ENCODE measurements at places on chromosomes 13 and 19.

- no peak overlapping the region for H3K27ac ChIP-seq
- DNase-seq, result no peak
- H3K27me3 ChIP-seq, result no peaks in the 10 kb centered on the region
- H3K36me3 ChIP-seq, result no peaks in the 10 kb centered on the region
- no peaks in the 10 kb centered on the region for H3K4me1 ChIP-seq
Observed at GRCh38 chr13:81771951-81772350, 1431.0 kb upstream of the SPRY2 start.

DNA sequence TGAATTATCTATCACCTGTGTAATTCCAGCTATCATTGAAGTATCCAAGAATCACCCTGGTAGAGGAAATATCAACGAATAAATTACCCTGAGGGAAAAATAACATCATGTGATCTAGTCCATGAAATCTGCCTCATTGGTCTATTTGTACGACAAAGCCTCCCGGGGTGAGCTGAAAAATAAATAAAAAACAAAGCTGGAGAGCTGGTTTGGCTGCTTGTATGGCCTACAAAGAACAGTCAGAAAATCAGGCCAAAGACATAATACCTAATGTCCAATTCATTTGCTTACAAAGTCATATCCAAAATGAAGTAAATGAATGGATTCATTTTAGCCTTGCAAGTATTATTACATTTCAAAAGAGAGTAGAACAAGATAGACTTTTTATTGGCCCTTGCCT, 449.9 kb downstream of the KLF12 start:
- H3K4me3 ChIP-seq, result no peak overlapping the region
- H3K27ac ChIP-seq, result no peak overlapping the region
- no peaks in the 10 kb centered on the region for H3K27me3 ChIP-seq
- no peaks in the 10 kb centered on the region for H3K36me3 ChIP-seq

- peaks cover 32% of the 10 kb centered on the region for H3K36me3 ChIP-seq
- H3K4me3 ChIP-seq, result no peak overlapping the region
- DNase-seq, result no peak
Observed at GRCh38 chr19:54207983-54208783, 7.5 kb downstream of the RPS9 start.

DNA sequence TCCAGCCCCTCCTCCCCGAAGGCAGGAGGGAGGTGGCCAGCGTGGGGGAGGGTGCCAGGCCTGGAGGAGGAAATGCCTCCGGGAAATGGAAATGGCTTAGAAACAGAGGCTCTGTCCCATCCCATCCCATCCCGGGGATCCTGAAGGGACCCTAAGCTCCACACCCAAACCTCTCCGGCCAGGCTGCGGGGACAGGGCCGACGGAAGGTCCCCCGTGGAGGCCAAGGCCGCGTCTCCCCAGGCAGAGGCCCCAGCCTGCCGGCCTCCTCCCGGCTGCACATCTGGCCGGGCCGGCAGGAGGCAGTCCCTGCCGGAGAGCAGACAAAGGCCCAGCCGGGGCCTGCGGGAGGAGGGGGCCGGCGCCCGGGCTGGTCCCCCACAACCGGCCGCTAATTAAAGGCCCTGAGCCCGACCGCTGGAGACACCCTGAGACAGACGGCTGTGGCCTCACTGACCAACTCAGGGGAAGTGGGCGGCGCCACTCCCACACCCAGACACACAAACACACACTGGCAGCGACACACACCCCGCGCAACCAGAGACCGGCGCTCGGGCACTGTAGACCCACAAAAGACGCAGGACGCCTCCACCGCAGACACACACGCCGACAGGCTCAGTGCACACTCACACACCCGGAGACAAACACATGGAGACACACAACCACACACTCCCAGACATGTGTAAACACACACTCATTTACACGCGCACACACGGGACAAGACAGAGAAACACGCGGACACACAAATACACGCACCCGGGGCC, 1.1 kb downstream of the ADAMTS10 start:
- H3K4me1 ChIP-seq, result no peaks in the 10 kb centered on the region
- H3K36me3 ChIP-seq, result no peaks in the 10 kb centered on the region
- DNase-seq, result no peak
- no peak overlapping the region for H3K27ac ChIP-seq
- H3K27me3 ChIP-seq, result peaks cover 63% of the 10 kb centered on the region
- H3K4me3 ChIP-seq, result no peak overlapping the region
